Urothelium cell line (cell line): ENCODE measurements at places on chromosomes 4 and X.

- peak; percentile 17 for DNase-seq
Measured at GRCh38 chr4:67332627-67333026, 212.7 kb downstream of the CENPC start.

GRCh38 chr4:7725951-7726350, 213.7 kb downstream of the AFAP1 start:
- DNase-seq: peak; percentile 49

DNA sequence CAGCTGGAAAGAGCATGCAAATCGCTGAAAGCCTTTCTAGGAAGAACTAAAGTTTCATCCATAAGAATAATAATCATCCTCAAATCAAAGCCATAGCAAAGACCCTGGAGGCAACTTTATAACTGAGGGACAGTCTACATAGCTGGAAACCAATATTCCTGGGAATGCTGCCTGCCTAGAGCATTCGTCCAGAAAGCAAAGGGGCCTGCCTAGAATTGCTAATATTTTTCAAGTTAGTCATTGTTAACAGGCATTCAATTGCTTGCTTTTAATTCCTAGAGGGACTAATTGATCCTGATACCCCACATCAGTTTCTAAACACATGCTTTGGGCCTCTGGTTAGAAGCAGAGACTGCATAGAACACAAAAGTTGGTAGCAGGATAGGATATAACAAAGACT, 4.2 kb upstream of the PPARGC1A start:
- no peak for DNase-seq

DNA sequence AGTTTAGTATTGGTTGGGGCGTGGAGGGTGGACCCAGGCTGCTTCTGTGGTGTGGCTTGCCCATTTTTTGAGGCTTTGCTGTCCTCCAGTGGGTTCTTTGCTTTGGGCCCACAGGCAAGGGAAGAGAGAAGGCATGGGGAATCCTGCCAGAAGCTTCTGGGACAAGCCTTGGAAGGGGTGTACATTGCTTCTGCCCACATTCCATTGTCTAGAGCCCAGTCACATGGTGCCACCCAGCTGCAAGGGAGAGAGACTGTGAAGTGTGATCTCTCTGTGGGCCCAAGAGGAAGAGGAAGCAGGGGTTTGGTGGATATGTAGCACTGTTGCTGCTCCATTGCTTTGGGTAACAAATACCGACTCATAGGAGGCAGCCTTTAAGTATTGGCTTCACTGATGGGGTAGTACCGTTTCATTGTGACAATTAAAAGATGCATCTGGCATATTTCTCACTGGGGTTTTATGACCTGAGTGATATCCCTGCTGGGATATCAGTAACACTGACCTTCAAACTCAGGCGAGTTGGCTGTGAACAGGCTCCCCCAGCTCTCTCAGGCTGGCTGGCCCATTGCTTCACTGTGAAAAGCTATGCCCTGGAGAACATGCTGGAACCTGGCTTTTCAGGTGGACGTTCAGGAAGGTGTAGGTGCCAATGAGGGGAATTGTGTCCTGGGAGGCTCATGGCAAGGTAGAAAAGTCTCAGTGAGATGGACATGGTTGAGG, 85.9 kb downstream of the CLDN34 start:
- DNase-seq: no peak

GRCh38 chr4:105023668-105024055, 123.0 kb upstream of the TET2 start:
- no peak for DNase-seq

- peak; percentile 61 for DNase-seq
Measured at GRCh38 chr4:183797011-183797444, 108.1 kb upstream of the STOX2 start.

DNA sequence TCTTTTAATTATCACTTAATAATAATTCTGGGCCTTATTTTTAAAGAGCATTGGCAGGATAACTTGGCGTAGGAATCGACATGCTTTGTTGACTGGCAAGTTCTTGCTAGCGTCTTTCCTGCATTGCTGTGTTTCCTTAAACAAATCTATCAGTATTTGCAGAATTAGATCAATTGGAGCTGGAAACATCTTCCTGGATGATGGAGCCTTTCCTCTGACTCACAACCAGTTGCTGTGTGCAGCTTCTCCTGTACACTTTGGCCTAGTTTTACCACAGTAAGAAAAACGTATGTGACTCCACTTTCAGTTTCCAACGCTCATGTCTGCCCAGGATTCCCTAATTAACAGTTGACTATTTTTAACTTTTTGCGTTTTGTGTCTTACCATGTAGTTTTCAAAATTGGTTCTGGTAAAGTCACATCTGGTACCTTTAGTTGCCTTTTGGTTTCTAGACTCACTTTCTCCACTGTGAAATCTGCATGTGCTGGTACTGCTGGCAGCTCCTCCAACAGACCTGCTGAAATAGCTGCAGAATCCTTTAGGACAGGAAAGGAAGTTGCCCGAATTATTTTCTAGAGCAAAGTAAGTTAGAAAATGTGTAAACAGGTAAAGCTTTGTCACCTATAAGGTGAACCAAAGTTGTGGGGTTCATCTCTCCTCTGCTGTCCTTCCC, 553.2 kb upstream of the FAT1 start:
- no peak for DNase-seq

DNA sequence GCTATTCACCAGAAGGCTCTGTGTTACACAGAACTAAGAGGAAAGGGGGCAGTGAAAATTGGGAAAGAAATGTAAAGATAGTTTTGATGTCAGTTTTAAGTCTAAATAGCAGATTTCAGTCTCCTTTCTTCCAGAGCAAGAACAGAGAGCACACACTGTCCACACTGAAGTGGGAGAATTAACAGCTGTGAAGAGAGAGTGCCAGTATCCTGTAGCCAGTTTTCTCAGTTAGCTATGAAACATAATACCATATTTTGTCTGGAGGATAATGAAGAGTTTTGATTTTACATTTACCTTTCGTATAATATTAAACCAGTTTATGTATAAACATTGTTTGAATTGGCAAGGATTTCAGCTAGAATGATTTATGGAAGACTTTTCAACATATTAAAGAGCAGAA, 35.1 kb downstream of the FBXO8 start:
- DNase-seq: no peak

- peak; percentile 20 for DNase-seq
Measured at GRCh38 chr4:17577665-17578481, 875 bp downstream of the LAP3 start.

- DNase-seq: no peak
Measured at GRCh38 chrX:38004046-38004445, 2.3 kb upstream of the SYTL5 start.

GRCh38 chr4:87342872-87343271, 20.2 kb upstream of the HSD17B13 start:
- no peak for DNase-seq

- DNase-seq: no peak
Measured at GRCh38 chrX:120452131-120452530, 17.0 kb downstream of the LAMP2 start.
